ENCODE measurements at places on chromosomes 1 and 21.
A peak's percentile ranks its signal among the peaks of the same experiment; 100 is the strongest.

GRCh38 chr1:7811476-7811875, 27.4 kb downstream of the PER3 start:
- DNase-seq: no peak

GRCh38 chr1:43049481-43049880, 90.8 kb upstream of the SLC2A1 start:
- no peak for DNase-seq

DNA sequence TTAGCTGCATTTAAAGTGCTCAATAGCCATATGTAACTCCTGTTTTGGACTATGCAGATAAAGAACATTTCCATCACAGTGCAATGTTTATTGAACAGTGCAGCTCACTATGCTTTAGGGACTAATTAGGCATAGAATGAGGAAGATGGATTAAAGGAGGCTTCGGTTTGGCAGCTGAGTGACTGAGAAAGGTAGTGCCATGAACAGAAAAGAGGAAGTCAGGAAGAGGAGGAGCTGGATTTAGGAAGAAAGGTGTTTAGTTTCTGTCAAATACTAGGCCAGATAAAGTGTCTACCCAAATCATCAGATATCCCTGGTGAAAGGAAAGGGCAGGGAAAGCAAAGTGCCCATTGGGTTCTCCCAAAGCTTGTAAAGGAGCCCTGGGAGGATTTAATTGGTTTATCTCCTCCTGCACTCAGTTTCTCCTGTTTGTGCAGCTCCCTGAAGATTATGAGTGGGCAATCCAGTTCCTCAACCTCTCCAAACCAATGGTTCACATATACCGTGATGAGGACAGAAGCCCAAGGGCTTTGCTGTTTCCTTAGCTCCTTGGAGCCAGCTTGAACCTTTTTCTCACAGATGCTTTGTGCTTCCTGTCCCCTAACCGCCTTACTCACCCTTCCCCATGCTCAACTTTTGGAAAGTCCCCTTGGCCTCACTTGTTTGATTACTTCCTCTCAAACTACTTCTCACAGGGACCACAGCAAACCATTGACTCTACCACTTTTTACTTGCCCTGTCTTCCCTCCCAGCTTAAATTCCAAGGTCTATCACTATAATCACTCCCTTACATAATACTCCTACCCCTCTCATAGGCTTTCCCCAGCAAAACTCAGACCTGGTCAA, 3.5 kb upstream of the RAP1A start:
- DNase-seq: no peak

DNA sequence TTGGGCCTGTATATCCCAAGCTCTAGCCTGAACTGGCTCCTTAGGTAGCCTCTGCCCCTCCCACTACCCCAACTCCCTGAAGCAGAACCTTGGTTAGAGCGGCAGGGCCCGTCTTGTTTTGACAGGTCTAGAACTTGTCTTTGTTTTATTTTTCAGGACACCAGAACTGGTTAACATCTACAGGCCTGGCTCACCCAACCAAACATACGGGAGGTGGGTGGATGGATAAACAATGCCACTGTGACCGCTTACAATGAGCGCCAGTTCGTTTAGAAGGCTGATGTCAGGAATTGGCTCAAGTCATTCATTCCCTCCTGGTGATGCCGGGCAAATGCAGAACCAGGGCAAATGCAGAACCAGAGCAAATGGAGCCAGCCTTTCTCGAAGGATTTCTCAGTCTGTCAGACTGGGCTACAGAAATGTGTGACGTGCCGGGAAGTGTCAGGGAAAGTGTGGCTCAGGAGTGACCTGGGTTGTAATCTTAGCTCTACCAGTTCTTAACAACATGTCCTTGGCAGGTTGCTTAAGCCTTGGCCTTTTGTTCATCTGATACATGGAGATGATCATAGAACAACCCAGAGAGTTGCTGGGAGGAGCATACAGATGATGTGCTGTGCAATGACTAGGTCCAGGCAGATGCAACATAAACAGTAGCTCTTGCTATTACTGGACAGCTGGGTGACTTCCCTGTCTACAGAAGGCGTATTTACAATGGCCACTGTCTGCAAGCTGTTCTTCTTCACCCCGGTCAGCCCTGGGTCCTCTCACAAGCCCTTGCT, 30.5 kb upstream of the BTG2 start:
- peak; percentile 68 for DNase-seq

- DNase-seq: no peak
Measured at GRCh38 chr1:222250376-222250775, 297.5 kb downstream of the HHIPL2 start.

DNA sequence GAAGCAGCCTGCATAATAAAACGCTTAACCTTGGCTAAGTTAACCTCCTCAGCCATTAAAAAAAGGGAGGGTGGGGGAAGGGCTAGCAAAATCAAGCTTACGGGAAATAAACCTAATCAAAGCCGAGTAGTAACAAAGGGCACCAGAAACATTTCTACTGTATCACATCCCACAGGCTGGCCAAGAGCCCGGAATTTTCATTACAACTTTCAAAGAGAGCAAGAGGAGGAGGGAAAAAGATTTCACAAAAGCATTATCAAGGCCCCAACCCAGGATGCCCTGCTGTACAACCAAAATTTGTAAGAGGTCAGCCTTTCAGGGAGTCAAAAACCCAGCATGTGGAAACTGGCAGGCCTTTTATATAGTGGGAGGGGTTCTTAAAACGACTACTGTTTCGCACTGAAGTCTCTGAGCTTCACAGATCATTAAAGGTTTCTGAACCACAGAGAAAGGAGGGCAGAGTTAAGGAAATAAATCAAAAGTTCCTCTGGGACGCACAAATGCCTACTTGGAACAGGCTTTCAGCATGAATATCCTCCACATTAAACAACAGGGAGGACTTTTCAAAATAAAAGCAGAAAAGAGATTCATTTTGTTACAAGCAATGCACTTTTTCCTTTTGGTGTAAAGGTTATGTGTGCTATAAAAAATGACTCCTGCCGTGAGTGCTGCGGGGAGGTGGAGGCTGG, 90.4 kb downstream of the SLC45A1 start:
- no peak for DNase-seq

DNA sequence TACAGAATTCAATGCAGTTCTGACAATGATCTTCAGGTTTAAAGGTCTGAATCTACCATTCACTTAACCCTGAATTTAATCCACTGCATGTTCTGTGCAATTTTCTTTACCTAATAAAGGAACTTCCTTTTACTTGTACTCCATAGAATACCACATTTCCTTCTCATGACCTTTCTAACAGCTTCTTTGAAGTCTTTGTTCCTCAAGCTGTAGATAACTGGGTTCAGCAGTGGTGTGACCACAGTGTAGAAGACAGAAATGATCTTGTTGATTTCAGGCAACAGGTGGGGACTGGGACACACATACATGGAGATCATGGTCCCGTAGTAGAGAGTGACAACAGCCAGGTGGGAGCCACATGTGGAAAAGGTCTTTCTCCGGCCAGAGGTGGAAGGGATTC, 878 bp downstream of the OR11L1 start:
- no peak for DNase-seq

- DNase-seq: no peak
Measured at GRCh38 chr1:108016451-108016920, 51.5 kb upstream of the VAV3 start.

GRCh38 chr1:42318601-42319000, 16.4 kb downstream of the FOXJ3 start:
- no peak for DNase-seq

DNA sequence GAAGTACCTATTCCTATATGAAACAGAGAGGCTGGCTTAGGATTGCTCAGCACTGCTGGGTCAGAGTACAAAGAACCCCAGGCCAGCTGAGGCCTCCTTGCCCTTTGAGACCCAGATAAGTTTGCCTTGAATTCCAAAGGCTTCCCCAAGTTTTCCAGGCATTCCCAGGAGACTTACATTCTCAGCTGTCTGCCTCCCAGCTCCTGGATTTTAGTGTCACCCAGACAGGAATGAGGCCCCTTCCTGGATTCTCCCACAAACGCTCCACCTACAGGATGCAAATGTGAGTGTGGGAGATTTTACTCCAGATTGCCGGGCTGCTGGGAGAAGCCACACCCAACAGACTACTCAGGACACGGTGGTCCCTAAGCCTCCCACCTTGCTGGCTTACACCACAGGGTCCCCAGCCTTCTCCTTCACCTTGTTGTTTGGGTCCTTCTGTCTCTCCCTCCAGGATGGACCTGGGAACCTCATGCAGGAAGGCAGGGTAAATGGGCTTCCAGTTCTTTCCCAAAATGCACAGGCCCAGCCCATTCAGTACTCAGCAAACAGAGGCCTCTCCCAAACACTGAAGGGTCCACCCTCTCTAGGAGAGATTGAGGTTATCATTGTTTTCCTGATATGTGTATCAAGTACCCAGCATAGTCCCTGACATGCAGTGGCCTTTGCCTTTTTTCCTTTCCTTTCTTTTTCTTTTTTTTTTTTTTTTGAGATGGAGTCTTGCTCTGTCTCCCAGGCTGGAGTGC, 10.6 kb downstream of the RHBG start:
- no peak for DNase-seq

GRCh38 chr1:234968451-234968850, 160.2 kb downstream of the TOMM20 start:
- DNase-seq: no peak

- no peak for DNase-seq
Measured at GRCh38 chr1:201840055-201840454, 11.1 kb downstream of the IPO9 start.

GRCh38 chr1:117051224-117052064, 8.7 kb upstream of the TTF2 start:
- DNase-seq: no peak

- no peak for DNase-seq
Measured at GRCh38 chr1:39573736-39574624, 2.6 kb downstream of the PABPC4 start.

All from posterior cingulate gyrus (tissue), 11 donors.